Stimulated activated CD8-positive, alpha-beta memory T cell treated with anti-CD3 and anti-CD28 coated beads, Interleukin-4, amount 100 ng/mL, for 1 hour (primary cell): ENCODE measurements at places on chromosomes 5 and 9.

DNA sequence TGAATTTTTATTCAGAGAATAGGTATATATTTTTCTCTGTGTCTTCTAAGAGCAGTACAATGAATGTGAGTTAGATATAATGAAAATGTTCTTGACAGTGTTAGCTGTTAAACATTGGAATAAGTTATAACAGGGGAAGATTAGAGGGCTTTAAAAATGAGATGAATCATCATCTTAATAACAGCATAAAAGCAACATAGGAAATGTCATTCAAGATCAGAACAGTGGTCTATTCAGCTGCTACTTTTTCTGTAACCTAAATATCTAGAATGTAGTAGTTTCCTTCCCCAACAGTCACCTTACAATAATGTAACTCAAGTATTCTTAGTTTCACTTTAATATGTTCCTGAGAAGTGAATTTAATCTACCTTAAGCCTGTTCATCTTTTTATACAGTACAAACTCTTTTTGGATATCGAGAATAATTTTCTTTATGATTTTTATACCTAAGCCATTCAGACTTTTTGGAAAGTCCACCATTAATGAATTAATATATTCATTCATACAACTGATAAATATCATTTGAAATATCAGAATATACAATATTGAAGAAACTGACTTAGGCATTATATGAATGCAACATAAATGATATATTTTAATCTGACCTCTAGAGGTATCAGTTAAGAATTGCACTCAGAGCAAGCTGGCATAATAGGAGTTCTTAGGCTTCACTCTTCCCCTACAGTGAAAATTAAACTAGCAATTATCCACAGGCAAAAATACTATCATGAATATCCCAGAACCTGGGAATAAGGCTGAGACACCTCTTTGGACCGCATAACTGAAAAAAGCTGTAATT, 66.1 kb upstream of the EDIL3 start:
- no peak for DNase-seq

GRCh38 chr5:170861917-170862766, at the start of gene RANBP17:
TSS of gene RANBP17 (plus strand) at chr5:170862018.
- no peak for DNase-seq

DNA sequence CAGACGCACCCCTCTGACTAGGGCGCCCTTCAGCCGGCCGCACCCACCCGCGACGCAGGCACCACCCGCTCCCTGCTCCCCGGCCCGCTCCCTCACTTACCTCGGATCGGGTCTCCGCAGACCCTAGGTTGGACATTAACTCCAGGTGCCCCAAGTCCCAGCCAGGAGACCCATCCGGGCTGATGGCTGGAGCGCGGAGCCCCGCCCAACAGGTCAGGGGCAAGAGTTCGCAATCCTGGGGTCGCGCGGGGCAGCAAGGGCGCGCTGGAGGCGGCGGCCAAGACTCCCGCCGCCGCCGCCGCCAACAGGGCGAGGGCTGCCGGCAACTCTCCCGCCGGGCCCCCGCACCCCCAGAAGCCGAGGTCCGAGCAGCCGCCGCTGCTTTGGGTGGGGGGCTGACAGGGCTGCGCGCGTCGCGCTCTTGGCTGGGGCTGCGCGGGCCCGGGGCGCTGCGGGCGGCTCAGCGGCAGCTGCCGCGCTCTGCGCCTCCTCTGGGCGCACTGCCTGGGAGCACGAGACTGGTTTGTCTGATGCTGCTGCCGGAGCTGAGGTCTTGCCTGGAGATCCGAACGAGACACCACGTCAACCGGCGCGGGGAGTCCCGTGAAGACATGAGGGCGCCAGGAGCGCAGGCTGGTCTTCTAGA, at the start of gene GDNF:
TSS of gene GDNF (minus strand) at position 635 of the 646 bp plus-strand sequence. CDS start 5,245 bp downstream, outside the sequence.
- no peak for DNase-seq

GRCh38 chr5:115543365-115544042, 1.1 kb downstream of the FEM1C start:
- DNase-seq, result no peak

DNA sequence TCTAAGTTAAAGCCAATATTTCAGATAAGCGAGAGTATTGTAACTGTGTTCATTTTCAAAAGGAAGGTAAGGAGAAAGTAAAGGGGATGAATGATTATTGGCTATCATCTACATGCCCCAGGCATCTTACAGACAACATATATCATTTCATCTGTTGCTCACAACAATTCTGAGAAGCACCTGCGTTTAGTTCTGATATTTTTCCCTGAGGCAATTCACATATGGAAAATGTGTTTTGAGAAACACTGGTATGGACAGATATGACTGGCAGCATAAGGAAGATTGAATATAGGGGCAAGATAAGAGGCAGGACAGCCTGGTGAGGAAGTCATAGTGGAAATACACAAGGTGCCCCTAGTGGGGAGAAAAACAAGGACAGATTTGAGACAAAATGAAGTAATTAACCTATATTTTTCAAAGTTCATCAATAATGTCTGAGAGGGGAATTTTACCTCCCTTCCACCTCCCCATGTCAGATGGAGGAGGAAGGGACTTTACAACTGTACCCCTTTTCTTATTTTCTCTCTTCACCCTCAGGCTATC, 87.7 kb upstream of the TRIM32 start:
- no peak for DNase-seq

- no peak for DNase-seq
These were observed 57.6 kb downstream of the JAK2 start for GRCh38 chr9:5042661-5043178.

DNA sequence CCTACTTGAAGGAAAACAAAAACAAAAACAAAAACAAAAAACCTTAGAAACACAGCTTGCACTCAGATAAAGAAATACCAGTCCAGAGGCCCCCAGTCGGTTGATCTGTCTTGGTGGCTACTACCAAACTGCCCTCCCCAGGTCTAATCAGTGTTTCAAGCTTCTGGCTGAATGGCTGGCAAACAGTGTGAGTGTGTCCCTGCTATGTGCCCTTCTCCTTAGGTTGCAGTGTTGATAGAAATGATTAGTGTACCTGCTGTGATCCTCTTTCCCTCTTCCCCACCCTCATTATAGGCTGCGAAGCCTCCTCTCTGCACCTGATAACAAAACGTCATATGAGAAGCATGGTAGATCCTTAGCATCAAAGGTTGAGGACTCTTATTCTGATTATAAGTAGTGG, 12.8 kb downstream of the NR4A3 start:
- no peak for DNase-seq

DNA sequence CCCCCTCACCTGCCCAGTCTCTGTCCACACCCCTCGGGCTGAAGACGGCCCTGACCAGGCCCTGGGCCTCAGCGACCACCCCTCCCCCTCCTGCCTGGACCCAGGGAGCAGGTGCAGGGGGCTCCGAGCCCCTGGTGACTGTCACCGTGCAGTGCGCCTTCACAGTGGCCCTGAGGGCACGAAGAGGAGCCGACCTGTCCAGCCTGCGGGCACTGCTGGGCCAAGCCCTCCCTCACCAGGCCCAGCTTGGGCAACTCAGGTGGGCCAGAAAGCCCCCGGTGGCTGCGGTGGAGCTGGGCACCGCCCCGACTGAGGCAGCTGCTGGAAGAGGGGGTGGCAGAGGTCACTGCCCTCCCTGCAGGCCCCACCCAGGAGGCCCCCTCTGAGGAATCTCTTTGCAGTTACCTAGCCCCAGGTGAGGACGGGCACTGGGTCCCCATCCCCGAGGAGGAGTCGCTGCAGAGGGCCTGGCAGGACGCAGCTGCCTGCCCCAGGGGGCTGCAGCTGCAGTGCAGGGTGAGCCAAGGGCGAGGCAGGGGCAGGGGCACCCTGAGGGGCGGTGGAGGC, 7.7 kb downstream of the ENTPD8 start:
- DNase-seq, result no peak

DNA sequence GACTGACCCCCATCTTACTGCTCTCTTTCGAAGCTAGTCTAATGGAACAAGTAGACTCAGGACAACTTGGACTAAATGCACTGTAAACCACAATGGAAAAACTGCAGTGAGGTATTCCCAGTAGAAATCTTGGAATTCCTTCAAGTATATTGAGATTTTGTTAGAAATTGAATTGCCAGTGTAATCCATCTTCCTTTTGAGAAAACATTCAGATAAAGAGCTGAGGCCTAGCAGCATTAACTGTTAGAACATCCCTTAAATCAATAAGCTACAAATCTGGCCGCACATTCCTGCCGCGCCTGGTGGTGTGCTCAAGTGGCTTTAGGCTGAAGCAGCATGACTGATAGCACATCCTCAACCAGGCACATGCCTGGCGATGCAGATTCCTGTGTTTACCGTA, 29.3 kb downstream of the PPIC start:
- DNase-seq, result no peak

DNA sequence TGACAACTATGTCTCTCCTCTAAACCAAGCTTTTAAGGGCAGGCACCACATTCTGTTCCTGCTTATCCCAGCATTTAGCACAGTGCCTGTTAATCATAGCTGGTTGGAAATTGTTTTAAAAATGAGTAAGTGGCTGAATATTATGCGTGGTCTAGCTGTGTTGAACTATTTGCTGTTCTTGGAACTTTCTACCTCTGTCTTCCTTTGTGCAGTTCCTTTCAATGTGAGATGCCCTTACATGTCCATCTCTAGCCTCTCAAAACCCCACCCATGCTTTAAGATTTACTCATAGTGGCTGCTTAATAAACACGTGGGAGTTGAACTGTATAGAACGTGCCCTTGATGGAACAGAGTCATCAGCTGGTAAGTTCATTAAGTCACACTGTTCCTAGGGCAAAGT, 34.5 kb downstream of the C9orf57 start:
- no peak for DNase-seq

DNA sequence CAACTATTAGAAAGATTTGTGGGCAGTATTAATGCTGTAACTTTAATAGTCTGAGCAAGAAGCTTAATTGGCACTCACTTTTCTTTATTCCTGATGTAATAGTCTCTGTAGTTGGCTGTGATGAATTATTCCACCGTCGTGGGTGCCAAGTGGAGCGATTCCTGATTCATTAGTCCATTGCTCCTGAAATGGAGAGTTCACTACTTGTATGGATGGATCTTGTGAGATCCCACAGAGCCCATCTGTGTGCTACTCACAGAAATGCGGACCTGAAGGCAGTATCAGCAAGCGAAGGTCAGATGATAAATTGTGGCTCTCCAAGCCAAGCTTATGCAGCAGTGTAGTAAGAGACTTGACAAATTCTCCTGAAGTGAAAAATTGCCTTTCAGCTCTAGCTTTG, 212.2 kb downstream of the CHSY3 start:
- DNase-seq, result no peak

DNA sequence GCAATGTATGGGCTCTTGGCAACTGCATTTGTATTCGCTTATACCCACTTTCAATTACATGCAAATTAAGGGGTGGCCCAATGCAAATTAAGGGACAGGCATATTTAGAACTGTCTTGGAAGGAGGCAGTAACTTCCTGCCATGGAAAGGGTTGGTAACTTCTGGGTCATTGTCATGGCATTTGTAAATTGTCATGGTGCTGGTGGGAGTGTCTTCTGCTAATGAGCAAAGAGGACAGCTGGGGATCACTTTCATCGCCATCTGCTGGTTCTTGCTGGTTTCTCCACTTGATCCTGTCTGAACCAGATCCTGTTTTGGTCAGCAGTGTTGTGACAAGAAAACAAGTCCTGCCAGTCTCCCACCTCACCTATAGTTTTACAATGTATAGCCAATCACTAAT, 23.3 kb upstream of the UGT3A2 start:
- DNase-seq, result no peak

- no peak for DNase-seq
These were observed 775.5 kb upstream of the CTNND2 start for GRCh38 chr5:12679731-12680130.

DNA sequence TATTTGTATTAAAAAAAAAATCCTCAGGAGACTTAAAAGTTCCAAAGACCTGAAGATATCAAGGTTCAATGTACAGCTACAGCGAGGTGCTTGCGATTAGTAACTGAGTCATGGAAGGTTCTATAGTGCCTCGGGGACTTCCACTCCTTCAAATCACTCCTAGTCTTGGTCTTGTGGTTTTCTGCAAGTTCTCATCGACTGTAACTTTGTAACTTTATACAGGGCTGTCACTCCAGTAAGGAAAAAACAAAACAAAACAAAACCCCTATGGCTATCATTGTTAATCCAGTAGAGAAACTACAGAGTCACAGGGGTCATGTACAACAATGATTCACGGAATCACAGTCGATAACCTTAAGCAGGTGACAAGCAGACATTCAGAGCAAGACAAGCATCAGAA, 39.8 kb upstream of the SELENOP start:
- no peak for DNase-seq

GRCh38 chr5:176985516-176985915, 21.1 kb downstream of the UIMC1 start:
- DNase-seq, result no peak

GRCh38 chr5:87413343-87413645, 564 bp upstream of the CCNH start:
- DNase-seq, result no peak

- DNase-seq, result no peak
These were observed 47.7 kb downstream of the FTMT start for GRCh38 chr5:121899346-121899745.

GRCh38 chr5:40381676-40382363, 297.9 kb upstream of the PTGER4 start:
- DNase-seq, result no peak

DNA sequence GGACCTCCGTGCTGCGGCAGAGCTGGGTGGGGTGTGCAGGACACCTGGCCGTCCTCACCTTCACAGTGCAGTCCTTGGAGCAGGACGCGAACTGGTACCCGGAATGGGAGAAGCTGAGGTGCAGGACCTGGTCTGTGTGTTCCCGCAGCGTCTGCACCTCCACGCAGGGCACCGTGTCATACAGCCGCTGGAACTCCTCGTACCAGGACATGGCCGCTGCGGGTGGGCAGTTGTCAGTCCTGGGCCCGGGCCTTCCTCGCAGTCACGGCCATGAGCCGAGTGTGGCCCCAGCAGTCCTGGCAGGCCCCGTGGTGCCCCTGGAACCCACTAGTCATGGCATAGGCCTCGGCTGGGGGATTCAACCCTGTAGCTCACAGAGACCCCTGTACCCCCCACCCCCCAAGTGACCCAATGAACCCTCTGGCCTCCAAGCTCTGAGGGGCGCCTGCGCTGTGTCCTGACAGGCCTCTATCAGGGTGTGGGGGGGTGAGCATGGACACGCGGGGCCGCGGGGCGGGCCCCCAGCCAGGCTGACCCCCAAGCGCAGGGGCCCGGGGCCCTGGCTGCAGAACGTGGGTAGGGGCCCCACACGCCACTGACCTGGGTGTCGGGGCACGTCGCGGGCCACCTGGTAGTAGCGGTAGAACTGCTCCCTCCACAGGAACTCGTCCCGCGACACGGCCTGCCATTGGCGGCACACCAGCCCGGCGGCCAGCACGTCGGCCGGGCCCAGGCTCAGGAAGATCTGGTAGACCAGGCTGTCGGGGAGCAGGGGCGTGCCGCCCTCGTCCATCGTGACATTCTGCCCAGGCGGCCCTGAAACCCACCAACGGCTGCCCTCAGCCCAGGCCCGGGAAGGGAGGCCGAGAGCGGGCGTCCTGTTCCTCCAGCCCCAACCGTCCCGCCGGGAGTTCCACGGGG, 987 bp downstream of the FBXW5 start:
- DNase-seq, result no peak

DNA sequence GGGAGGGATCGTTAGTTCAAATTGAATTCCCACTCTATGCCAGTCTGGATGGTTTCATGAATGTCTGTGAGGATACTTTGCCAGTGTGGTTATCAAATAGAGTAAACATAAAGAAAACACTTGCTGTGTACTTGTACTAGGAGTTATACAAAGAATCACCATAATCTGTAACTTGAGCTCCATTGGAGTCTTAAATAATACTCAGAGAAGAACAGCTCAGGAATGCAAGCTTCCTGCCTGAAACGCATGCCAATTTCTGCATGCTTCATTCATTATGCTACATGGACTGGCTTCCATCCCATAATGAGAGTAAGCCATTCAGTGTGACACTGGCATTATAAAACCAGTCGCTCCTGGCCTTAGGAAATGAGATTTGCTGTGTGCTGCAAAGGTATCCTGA, 351.4 kb downstream of the SEMA5A start:
- no peak for DNase-seq

GRCh38 chr5:87452837-87453236, 40.1 kb upstream of the CCNH start:
- DNase-seq, result no peak
